ENCODE measurements at places on chromosomes 2 and 18.

- peak; percentile 38 for DNase-seq
Measured at GRCh38 chr2:231634951-231635875, 42.5 kb downstream of the TEX44 start.

DNA sequence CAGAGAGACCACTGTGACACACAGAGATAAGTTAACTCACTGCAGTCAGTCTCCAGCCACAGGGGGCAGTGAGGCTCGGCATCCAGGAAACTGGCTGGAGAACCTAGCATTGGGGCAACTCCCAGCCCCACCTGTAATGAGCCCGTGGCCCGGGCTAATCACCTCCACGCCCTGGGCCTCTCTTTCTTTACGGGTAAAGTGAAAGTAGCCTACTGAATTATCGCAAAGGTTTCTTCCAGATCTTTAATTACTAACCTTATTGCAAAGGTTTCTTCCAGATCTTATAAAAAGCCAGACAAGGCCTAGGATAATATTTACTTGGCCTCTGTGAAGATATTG, 45.7 kb upstream of the ACAA2 start:
- no peak for DNase-seq

DNA sequence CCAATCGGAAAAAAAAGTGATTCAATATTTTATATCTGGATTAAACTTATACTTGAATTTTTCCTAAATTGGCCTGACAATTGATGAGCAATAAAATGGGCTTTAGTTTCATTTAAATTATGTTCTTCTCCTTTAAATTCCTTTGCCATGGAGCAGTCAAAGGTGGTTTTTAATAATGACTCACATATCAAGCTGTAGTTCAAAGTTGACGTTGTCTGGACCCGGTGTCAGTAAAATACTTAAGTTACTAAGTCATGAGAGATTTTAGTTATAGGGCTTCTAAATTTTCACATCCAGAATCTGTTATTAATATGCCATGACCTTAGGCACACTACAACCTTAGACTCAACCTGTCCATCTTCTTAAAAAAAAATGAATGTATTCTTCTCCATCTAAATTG, 62.5 kb downstream of the CDH2 start:
- DNase-seq = peak; percentile 70

DNA sequence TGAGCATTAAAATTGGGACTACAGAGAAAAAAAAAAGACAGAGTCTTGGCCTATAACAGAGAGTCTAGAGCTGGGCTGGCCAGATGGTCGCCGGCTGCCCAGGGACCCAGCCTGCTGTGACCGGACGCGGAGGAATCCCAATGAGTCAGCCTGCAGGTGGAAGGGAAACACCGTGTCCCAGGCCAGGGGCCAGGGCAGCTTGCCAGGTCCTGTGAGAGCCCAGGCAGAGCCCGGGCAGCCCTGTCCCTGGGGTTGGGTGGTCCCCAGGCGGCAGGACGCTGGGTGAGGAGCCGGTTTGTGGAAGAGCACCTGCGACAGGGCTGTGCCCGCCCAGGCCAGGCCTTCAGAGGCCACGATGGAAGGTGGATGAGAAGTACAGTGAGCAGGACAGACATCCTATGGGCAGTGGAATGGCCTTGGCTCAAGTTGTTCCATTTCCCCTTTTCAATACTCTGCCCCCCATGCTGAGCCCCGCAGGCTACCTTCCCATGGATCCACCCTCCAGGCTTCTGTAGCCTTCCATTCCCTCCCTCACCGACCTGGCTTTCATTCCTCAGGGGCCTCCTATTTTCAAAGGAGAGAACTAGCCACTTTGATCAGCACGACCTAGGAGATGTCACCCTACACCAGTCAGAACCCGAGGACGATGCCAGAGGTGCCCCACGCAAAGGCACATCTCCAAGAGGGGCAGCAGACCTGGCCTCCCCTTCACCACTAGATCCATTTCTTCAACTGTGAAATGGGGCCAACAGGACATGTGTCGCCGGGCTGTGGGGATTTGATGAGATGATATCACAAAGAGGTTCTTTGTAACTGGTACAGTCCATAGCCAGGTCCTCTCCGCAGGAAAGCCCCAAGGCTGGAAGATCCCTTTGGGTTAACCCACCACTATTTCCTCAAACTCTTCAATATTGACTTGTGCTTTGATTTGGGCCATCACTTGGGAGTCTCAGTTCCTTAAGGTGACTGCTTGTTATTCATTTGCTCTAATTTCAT, 87.5 kb downstream of the POLR1A start:
- no peak for DNase-seq

GRCh38 chr2:11748861-11749645, 2.6 kb downstream of the LPIN1 start:
- DNase-seq = no peak

GRCh38 chr2:215811409-215812345, 201.7 kb downstream of the MREG start:
- no peak for DNase-seq

- no peak for DNase-seq
Measured at GRCh38 chr2:128622371-128622770, 303.7 kb upstream of the HS6ST1 start.

- DNase-seq = no peak
Measured at GRCh38 chr2:235917506-235917905, 250.7 kb downstream of the GBX2 start.

DNA sequence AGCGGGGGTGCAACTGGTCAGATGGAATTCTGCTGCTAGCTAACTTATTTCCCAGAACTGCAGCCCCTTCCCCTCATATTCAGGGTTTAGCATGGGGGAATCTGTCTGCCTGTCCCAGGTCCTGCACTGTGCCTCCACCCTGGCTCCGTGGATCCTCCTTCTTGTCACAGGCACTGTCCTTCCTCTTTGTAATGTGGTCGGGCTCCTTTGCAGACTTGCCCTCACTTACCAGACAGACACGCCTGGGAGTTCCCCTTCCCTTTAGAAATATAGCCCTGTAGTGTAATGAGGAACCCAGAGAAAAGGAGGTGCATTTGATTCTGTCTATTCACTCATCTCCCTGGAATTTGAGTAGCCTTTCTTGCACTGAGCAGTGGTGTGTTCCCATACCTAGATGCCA, 108.7 kb downstream of the TRIM43 start:
- no peak for DNase-seq

DNA sequence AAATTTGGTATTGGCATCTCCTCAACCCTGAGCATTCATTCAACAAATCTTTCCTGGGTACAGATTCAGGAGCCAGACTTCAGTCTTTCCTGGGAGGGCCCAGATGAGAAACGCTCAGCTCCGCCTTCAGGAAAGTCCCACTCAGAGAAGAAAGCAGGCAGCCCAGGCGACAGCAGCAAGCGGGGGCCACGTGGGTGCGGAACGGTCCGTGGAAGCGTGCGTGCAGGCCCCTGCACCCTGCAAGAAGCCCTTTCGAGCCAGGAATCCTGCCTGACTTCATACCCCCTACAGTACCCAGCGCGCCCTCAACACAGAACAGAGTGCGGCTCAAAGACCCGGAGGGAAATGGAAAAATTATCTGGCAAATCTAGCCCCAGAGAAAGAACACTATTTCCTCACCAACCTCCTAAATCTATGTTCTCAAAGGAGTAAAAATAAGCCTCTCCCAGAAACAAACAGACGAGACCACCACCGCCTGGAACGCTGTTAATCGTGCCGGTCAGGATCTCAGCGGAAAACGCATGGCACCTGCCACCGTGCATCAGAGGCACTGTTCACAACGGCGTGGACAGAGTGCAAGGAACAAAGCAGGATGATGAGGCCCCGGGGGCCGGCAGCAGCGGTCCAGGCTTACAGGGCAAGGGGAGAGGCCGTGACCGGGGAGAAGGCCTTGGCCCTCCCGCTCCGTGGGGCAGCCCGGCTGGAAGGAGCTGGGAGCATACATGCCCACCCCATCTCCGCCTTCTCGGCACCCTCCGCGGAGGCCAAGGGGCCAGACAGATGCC, 318.3 kb downstream of the EIPR1 start:
- DNase-seq = no peak

DNA sequence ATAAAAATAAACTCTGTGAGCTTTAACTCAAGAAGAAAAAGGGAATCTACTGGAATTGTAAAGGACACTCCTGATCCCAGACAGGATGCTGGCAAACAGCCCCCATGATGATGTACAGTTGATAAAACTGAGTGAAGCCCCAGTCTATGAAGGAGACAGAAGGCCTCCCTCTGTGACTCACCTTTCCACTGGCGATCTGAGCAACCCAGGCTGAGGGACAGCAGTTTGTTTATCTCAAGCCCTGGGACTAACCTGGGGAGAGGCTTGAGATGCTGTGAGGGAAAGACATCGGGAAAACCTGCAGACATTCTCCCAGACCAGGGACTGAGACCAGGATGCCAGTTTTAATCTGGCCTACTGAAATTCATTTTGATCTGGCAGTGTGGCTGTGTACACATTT, 104.5 kb upstream of the CDH2 start:
- DNase-seq = no peak

DNA sequence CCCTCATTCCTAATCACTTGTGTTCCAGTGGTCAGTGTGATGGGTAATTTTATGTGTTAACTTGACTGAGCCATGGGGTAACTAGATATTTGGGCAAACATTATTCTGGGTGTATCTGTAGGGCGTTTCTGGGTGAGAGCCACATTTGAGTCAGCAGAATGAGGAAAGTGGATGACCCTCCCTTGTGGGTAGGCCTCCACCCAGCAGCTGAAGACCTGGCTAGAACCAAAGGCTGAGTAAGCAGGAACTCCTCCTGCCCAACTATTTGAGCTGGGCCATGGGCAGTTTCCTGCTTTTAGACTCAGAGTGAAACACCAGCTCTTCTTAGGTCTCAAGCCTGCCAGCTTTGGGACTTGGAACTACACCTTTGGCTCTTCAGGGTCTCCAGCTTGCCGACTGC, 141.8 kb downstream of the ACKR3 start:
- peak; percentile 92 for DNase-seq

GRCh38 chr2:73915437-73915993, 11.2 kb upstream of the DGUOK start:
- no peak for DNase-seq

GRCh38 chr2:61647044-61647443, 108.9 kb upstream of the XPO1 start:
- DNase-seq = no peak

GRCh38 chr2:127392133-127392827, 4.5 kb upstream of the MAP3K2 start:
- DNase-seq = peak; percentile 51

Data from fibroblast of the aortic adventitia (primary cell).